ENCODE measurements at places on chromosomes 16 and 17.

DNA sequence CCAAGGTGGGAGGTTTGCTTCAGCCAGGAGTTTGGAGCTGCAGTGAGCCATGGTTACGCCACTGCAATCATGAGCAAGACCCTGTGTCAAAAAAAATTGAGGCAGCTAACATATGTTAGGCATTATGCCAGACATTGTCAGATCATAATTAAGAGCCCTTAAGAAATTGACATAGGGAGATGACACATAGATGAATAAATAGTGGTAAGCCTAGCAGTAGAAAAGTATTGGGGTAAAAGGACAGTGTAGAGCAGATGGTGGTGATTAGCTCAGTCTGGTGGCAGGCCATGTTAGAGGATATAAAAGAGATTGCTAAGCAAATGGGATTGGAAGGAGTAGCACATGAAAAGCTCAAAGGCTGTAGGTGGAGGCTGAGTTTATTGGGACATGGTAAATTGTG, 22.6 kb downstream of the SRCAP start:
- peaks cover 41% of the 10 kb centered on the region for H3K36me3 ChIP-seq
- no peaks in the 10 kb centered on the region for H3K27me3 ChIP-seq
- H3K27ac ChIP-seq = no peak overlapping the region
- DNase-seq = no peak
- no peak overlapping the region for H3K4me3 ChIP-seq

DNA sequence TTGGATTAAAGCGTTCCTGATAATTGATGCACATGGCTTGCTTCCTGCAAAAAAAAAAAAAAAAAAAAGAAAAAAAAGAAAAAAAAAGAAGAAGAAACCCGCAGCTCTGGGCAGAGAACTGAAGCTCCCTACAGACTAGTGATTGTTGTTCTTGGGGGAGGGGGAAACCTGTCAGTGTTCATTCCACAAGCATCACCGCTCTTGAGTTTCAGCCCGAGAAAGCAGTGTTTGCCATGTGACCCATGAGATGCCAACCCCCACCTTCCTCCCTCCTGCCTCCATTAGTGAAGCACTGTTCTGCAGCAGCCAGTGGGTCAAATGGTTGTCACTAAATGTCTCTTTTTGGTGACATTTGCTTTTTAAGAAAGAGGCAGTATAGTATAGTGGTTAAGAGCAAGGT, 1.7 kb downstream of the USP43 start:
- peak overlapping the region; percentile 78 for H3K4me3 ChIP-seq
- no peak overlapping the region for H3K27ac ChIP-seq
- peaks cover 8% of the 10 kb centered on the region for H3K27me3 ChIP-seq
- no peaks in the 10 kb centered on the region for H3K36me3 ChIP-seq
- DNase-seq = no peak
- peaks cover 8% of the 10 kb centered on the region for H3K4me1 ChIP-seq

DNA sequence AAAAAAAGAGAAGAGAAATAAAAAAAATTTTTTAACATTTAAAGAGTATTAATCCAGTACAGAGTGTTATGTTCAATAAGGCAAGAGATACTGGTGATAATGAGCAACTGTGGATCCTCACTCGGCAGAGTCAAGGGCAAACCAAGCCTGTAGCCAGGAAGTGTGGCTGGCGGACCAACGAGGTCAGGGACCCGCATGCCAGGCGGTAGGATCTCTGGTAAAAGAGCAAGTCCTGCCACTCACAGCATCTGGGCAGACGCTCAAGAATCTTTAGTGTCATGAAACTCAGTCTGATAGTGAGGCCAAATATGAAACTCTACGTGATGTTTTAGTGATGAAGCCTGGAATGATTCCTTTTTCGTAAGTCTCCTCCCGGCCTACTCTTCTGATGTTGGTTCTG, 8.3 kb upstream of the GEMIN4 start:
- no peaks in the 10 kb centered on the region for H3K27me3 ChIP-seq
- H3K36me3 ChIP-seq = peaks cover 14% of the 10 kb centered on the region
- DNase-seq = no peak
- no peak overlapping the region for H3K27ac ChIP-seq
- no peak overlapping the region for H3K4me3 ChIP-seq

GRCh38 chr16:83136419-83136818, 509.6 kb downstream of the CDH13 start:
- no peak overlapping the region for H3K27ac ChIP-seq
- DNase-seq = no peak
- H3K27me3 ChIP-seq = no peaks in the 10 kb centered on the region
- H3K4me3 ChIP-seq = no peak overlapping the region

GRCh38 chr17:22462461-22462860, 770.1 kb downstream of the KCNJ18 start:
- H3K4me1 ChIP-seq = no peaks in the 10 kb centered on the region
- no peak overlapping the region for H3K27ac ChIP-seq
- H3K27me3 ChIP-seq = no peaks in the 10 kb centered on the region
- no peak overlapping the region for H3K4me3 ChIP-seq
- DNase-seq = no peak

DNA sequence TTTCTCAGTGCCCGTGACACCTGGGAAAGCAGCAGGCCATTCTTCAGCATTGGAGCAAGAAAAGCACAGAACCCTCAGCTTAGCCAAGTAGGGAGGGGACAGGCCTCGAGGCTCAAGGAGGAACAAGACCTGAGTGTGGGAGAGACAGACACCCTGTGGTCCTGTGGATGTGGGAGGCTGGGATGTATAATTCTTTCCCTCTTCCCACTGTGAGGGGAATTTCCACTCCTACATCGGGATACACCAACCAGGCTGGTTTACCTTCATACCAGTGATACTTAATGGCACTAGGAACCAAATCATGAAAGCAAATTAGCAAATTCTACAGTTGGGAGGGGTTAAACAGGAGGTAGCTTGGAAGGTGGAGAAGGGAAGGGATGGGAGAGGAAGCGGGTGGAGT, 41.7 kb downstream of the LYRM1 start:
- H3K36me3 ChIP-seq = no peaks in the 10 kb centered on the region
- DNase-seq = no peak
- H3K4me1 ChIP-seq = no peaks in the 10 kb centered on the region
- H3K27ac ChIP-seq = no peak overlapping the region
- H3K4me3 ChIP-seq = no peak overlapping the region
- H3K27me3 ChIP-seq = no peaks in the 10 kb centered on the region

- H3K4me1 ChIP-seq = peaks cover 8% of the 10 kb centered on the region
- H3K27ac ChIP-seq = no peak overlapping the region
- no peak for DNase-seq
- H3K4me3 ChIP-seq = no peak overlapping the region
Observed at GRCh38 chr17:77460514-77461046, 319.8 kb downstream of the SEC14L1 start.

DNA sequence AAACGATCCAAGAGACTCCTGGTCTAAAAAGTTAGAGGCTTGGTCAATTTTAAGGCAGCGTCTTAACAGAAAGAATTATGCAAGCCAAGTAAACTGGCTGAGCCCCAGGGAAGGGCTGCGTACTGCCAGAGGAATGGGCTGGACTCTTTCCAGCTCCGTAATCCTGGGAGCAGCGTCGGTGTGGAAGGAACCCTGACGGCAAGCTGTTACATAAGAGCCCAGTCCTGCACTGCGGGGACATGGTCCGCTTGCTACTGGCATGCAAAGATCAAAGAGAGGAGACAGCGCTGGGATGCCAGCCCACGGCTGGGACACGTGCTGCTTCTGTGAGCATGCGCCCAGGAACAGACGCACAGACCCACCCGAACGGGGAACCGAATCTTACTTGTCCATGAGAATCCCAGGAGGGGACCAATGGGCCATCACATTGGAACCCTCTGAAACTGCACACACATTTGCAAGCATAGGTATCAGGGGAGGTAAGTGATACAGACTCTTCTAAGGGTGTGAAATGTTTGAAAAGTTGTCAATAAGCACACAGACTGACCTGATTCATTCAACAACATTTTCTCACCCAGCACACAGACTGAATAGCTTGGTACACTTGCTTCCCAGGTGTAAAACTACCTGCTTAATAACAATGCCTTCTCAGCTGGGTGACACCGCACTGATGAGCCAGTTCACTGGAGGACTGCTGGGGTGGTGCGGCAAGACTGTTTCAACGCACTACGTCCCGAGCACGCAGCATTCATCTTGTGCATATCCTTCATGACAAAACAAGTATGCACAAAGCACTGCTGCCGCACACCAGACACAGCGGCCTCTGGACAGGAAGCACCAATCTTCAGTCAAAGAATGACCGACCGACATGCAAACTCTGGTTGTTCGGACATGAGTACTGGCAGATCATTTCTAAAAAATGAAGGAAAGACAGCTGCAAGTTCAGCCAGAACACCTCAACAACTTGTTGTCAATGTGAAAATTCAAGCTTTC, 94.9 kb downstream of the ANKRD11 start:
- H3K27me3 ChIP-seq = no peaks in the 10 kb centered on the region
- peaks cover 10% of the 10 kb centered on the region for H3K4me1 ChIP-seq
- H3K36me3 ChIP-seq = peaks cover 5% of the 10 kb centered on the region
- H3K27ac ChIP-seq = no peak overlapping the region

DNA sequence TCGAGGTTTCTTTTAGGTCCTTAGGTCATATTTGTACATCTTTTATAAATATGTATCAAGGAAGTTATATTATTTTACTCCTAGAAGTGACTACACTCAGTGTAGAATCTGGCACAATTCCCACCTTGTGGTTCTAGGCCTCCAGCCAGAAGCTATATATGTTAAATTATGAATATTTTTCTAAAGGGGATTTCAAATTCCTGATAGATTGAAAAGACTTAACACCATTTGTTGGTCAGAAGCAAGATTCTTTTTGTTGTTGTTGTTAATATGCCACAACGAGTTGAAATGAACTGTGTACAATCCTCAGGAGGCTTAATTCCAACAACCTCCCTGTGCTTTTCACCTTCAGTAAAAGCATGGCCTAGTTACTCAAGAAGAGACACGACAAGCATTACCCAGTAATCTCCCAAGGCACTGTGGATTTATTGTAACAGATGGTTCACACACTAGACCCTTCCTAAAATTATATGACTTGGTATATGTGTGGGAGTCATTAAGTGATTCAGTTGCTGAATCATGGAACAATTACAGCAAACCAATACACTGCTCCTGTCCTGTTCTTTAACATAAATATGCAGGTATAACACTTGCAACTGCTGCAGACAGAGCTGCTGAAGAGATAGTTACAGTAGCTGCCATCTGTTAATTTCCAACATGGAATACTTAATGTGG, 964.4 kb upstream of the GOT2 start:
- H3K36me3 ChIP-seq = no peaks in the 10 kb centered on the region
- DNase-seq = no peak

- DNase-seq = no peak
- no peak overlapping the region for H3K4me3 ChIP-seq
- no peak overlapping the region for H3K27ac ChIP-seq
- H3K4me1 ChIP-seq = no peaks in the 10 kb centered on the region
- H3K36me3 ChIP-seq = no peaks in the 10 kb centered on the region
- H3K27me3 ChIP-seq = no peaks in the 10 kb centered on the region
Observed at GRCh38 chr16:10770907-10771306, 27.3 kb downstream of the NUBP1 start.

DNA sequence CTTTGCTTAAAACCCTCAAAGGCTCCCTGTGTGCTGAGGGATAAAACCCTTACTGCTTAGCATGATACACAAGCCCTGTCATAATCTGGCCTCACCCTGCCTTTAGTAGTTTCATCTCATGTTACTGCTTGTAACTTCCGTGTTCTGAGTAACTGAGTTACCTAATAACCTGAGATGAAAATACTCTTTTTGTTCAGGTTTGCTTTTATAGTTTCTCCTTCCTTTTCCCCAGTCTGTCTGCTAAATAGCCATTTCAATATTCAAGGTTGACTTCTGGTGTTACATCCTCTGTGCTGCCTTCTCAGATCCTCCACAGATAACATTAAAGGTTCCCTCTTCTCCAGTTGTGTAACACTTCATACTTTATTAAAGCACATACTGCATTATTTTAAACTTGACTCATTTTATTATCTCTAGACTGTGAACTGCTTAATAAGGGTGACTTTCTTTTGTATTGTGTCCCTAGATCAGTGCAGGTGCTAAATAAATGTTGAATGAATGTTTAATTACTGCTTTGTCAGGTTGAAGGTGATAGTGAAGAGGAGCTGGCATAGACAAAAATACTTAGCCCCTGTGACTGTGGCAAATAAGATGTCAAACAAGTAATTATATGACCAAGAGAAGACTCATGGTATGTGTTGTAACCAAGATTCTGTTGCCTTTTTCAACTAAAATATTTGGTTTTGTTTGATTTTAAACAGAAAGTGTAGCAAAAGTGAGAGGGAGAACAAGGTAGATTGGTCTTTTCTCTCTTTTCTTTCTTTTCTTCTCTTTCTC, 47.8 kb downstream of the NFAT5 start:
- no peaks in the 10 kb centered on the region for H3K4me1 ChIP-seq
- DNase-seq = no peak
- no peak overlapping the region for H3K4me3 ChIP-seq
- H3K27ac ChIP-seq = no peak overlapping the region
- H3K36me3 ChIP-seq = no peaks in the 10 kb centered on the region

DNA sequence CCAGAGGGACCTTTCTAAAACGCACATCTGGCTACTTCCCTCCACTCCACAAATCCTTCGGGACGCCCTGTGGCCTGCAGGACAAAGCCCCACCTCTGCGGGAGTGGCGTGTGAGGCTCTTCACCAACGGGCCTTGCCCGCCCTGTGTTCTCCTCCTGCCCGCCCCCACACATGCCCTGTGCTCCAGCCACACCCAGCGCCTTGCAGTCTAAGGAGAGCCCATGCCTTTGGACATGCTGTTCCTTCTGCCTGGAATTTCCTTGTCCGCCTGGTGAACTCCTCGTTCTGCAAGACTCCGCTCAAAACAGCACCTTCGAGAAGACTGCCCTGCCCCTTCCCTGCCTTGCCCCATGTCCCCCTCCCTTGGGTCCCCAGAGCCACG, 7.4 kb downstream of the ELOB start:
- H3K27ac ChIP-seq = 0 out of 2 replicates have a peak overlapping the region, but pooled peaks have one; percentile 16
- no peak for DNase-seq
- H3K27me3 ChIP-seq = no peaks in the 10 kb centered on the region

- H3K4me3 ChIP-seq = no peak overlapping the region
- no peak for DNase-seq
- peaks cover 29% of the 10 kb centered on the region for H3K36me3 ChIP-seq
- H3K27ac ChIP-seq = no peak overlapping the region
Observed at GRCh38 chr17:4206962-4207361, 56.8 kb downstream of the ANKFY1 start.

- H3K4me3 ChIP-seq = no peak overlapping the region
- H3K27me3 ChIP-seq = peaks cover 27% of the 10 kb centered on the region
Observed at GRCh38 chr17:74356646-74357465, 4.8 kb downstream of the BTBD17 start.

DNA sequence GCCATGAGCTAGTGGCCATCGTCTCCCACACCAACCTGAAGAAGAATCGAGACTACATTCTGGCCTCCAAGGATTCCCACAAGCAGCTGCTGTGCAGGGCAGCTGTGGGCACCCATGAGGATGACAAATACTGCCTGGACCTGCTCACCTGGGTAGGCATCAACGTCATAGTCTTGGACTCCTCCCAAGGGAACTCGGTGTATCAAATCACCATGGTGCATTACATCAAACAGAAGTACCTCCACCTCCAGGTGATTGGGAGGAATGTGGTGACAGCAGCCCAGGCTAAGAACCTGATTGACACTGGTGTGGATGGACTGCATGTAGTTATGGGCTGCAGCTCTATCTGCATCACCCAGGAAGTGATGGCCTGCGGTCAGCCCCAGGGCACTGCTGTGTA, 70.2 kb downstream of the GRIN2A start:
- DNase-seq = no peak
- H3K4me3 ChIP-seq = no peak overlapping the region
- H3K27ac ChIP-seq = no peak overlapping the region
- H3K36me3 ChIP-seq = no peaks in the 10 kb centered on the region
- no peaks in the 10 kb centered on the region for H3K4me1 ChIP-seq
